ENCODE measurements at places on chromosomes 3 and 15.

- no peak for DNase-seq
These were observed 535.8 kb downstream of the TBL1XR1 start for GRCh38 chr3:176661432-176661964.

DNA sequence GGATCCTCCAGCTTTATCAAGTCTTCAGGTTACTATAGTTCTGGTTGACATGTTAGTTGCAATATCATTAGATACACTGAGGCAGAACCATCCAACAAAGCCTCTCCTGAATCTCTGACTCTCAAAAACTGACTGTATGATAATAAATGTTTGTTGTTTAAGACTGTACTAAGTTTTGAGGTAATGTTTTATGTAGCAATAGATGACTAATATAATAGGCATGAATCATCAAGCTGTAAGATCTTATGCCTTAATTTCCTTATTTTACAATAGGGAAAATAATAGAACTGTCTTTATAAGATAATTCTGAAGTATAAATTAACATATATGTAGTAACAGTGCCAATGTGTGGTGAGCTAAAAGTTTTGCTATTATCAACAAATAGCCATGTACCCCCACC, 88.9 kb upstream of the TBC1D5 start:
- no peak for DNase-seq

- DNase-seq: no peak
These were observed 64.3 kb downstream of the CASR start for GRCh38 chr3:122247825-122248185.

DNA sequence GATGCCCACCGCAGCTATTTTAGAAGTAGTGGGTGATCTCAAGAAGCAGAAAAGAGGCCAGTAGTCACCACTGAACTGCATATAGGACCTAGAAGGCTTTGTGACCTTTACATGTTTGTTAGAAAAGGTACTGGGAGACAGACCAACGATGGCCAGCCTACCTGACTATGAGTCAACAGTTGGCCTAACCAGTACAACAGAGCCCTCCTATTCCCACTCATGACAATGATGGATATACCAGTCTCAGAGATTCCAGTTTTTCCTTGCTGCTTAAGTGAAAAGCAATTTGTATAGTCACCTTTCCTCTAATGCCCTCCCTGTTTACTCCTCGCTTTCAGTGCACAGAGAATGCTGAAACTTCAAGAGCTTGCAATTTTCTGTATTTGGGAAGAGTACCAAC, 86.6 kb upstream of the PPIB start:
- DNase-seq: no peak

GRCh38 chr3:143121241-143122088, 1.9 kb downstream of the CHST2 start:
- no peak for DNase-seq

DNA sequence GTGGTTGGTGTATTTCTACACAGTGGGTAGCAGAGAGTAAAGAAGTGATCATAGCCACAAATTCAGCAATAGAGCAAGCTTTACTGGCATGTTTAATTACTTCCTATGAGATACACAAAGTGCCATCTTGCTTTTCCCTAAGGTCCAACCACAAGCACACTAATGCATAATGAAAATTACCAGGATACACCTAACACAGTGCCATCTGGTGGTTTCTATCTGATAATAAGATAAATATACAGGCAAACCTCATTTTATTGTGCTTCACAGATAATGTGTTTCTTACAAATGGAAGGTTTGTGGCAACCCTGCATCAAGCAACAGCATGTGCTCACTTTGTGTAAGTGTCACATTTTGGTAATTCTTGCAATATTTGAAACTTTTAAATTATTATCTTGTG, 223.0 kb downstream of the NSUN3 start:
- DNase-seq: no peak

GRCh38 chr3:13647298-13648059, 98.6 kb downstream of the FBLN2 start:
- DNase-seq: no peak

GRCh38 chr3:58637509-58637908, 29.1 kb downstream of the FAM3D start:
- no peak for DNase-seq

DNA sequence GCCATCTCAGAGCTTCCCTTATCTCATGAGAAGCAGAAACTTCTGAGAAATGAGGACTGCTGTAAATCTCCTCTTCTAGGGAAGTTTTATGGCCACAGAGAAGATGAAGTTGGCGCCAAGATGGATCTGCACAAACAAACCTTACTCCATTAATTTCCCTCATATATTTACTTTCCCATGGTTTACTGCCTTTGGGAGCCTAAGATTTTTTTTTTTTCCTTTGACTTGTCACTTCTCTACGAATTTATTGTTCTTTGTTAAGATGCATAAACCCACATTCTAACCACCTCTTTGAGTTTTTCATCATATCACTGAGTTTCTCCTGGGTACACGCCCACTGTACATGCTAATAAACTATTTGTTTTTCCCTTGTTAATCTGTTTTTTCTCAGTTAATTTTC, 21.5 kb upstream of the NPTN start:
- no peak for DNase-seq

DNA sequence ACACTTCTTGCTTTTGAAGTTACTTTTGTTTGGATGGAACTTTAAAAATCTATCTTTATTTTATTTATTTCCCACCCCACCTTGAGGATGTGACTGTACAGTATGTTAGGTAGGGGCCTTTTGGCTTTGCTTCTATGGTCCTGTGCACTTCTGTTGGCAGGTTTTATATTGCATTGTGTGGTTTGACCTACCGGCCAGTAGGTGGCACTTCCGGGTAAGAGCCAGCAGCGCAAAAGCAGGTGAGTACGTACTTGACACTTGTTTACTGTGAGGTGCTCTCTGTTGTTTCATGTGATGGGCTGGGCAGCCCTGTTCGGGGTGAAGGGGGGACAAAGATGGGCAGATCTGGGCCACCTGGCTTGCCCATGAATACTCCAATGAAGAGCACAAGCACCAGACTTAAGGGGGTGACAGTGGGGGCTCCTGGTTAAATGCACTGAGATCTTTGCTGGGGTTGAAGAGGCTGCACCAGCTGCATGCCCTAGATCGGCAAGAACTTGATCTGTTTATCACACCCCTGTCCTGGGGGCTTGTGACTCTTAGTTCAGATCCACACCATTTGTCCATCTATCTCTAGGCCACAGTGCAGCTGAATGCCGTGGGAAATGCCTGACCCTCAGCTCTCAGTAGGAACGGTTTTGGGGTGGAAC, 131.6 kb downstream of the NLGN1 start:
- peak; percentile 39 for DNase-seq

GRCh38 chr3:24510030-24510648, 15.5 kb upstream of the THRB start:
- DNase-seq: no peak

GRCh38 chr3:63450634-63451363, 172.7 kb downstream of the SYNPR start:
- no peak for DNase-seq

- no peak for DNase-seq
These were observed 6.4 kb downstream of the MCM2 start for GRCh38 chr3:127604546-127605165.

All from HEK293T (cell line).